Activated CD8-positive, alpha-beta memory T cell treated with anti-CD3 and anti-CD28 coated beads for 1 hour (primary cell): ENCODE measurements at places on chromosomes 7 and 10.

GRCh38 chr7:121954803-121955202 lies 81.8 kb downstream of the PTPRZ1 start:
- DNase-seq = no peak

DNA sequence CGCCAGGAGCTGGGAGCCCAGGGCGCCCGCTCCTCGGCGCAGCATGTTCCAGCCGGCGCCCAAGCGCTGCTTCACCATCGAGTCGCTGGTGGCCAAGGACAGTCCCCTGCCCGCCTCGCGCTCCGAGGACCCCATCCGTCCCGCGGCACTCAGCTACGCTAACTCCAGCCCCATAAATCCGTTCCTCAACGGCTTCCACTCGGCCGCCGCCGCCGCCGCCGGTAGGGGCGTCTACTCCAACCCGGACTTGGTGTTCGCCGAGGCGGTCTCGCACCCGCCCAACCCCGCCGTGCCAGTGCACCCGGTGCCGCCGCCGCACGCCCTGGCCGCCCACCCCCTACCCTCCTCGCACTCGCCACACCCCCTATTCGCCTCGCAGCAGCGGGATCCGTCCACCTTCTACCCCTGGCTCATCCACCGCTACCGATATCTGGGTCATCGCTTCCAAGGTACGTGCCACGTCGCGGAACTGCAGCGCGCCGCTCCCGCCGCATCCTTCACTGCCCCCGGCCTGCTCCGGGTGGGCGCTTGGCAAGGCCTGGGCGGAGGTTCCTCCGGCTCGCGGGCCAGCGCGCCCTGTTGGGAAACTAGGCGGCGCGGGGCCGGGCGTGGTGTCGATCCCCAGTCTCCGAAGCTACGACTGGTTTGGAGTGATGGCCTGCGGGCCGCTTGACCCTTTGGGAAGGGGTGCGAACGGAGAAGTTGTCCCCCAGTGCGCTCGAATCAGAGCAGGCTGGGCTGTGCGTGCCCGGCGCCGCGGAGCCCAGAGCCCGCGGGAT lies 868 bp downstream of the EMX2 start:
- no peak for DNase-seq

GRCh38 chr7:80359029-80359428 lies 152.8 kb downstream of the GNAT3 start:
- no peak for DNase-seq

- DNase-seq = no peak
Measured at GRCh38 chr10:70323138-70323696, 39.4 kb upstream of the NPFFR1 start.

DNA sequence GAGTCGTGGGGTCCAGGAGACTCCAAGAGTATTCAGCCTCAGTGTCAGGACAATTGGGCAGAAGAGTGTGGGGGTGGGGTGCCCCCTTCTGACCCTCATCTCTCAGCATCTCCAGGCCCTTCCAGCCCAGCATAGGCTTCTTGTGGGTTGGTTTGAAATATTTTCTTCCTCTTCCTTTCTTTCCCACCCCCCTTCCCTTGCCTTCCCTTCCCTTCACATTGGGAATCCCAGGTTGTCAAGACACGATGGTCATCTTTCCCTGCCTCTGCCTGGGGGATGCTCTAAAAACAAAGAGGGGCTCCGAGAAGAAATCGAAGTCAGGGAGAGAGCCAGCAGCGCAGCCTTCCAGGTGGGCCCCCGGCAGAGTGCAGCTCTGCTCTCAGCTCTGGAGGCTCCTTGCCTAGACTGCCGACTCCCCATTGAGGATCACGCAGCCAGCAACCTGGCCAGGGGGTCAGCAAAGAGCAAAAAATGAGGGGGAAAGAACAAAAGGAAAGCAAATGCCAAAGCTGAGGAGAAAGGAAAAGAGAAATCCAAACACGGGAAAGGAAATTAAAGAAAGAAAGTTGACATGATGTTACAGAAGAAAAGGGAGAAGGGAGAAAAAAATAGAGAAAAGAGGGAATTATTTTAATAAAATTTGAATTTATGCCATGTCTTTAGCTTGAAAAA lies 1.5 kb downstream of the PAX2 start:
- DNase-seq = no peak

DNA sequence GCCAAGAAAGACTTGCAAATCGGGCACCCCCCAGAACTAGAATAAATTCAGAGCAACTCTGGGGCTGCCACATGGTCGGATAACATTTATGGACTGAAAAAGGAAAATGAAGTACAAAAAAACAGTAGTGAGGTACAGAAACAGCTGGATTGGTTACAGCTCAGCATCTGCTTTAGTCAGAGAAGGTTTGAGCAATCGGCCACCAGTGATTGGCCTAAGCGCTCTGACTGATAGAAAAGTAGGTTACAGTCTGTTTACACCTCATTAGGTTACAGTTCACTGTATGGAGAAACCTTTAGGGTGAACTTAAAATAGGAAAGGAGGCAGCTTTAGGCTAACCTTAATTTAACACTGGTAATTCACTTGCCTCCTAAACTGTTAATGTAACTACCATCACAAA lies 102.0 kb upstream of the DKK1 start:
- DNase-seq = no peak

DNA sequence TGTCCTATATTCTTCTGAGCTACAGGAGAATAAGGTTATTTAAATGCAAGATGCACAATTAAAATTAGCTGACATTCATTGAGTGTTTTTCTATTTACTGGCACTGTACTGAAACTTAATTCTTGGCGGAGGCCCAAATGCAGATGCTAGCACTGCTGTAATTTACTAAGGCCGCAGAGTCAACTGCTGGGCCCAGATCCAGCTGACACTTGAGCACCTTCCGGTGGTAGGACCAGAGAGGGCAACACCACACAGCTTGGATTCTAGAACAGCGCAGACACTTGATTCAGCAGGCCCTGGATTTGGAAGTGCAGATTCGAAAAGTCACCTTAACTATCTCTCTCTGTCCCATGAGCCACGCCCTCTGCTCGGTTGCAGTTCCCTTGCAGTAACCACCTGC lies 228.6 kb upstream of the TMEM72 start:
- no peak for DNase-seq

- DNase-seq = no peak
Measured at GRCh38 chr7:116229366-116229765, 19.0 kb downstream of the TES start.

GRCh38 chr10:97684866-97685394 lies 2.1 kb downstream of the AVPI1 start:
- DNase-seq = no peak

- no peak for DNase-seq
Measured at GRCh38 chr10:35216303-35216905, 89.8 kb downstream of the CREM start.

DNA sequence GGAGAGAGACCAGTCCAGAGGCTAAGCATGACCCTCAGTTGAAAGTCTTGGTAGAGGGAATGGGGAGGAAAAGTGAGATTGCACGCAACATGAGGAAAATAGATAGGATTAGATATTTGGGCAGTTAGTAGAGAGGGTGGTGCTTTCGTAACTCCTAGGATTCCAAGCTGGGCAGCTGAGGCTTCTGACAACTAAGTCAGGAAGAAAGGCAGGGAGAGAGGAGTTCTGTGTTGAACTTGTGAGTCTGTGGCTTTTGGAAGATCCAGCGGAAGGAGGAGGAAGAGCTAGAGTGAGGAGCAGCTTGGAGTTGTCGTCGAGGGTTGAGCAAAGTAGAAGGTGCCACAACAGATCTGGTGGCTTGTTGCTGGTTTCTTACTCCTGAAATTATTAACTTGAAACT lies 21.8 kb downstream of the CUL1 start:
- no peak for DNase-seq

DNA sequence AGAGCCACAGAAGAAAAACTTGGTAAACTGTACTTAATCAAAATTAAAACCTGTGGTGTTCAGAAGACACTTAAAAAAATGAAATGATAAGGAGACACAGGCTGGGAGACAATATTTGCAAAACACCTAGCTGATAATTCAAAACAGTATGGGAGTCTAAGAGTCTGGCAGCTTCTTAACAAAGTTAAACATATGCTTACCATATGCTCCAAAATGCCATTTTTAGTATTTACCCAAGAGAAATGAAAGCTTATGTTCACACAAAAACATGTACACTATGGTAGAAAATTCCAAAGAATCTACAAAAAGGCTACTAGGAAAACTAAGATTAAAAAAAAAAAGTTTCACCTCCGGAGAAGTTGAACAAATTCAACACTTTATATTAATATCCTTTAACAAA lies 48.6 kb downstream of the ITGB1 start:
- no peak for DNase-seq

DNA sequence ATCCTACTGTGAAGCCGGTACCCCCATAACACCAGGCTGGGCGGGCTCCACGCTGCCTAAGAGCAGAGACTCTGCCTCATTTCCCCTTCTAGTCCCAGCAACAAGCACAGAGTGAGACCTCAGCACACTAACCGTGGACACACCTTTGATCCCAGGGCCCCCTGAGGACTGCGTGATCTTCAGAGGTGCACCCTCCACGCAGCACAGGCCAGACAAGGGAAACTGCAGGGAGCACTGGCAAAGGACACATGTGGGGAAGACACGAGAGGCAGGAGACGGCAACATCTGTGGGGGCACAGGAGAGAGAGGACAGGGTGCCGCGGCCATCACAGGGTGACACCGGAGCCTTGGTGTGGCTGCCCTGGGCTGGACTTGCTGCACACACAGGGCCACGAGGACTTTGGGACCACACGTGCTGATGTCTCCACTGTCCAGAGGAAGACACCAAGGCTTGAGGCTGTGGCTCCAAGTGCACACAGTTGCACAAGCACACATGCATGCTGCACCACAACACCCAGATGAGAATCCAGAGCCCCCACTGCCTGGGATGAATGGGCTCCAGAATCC lies 128.8 kb downstream of the PTPRN2 start:
- no peak for DNase-seq

DNA sequence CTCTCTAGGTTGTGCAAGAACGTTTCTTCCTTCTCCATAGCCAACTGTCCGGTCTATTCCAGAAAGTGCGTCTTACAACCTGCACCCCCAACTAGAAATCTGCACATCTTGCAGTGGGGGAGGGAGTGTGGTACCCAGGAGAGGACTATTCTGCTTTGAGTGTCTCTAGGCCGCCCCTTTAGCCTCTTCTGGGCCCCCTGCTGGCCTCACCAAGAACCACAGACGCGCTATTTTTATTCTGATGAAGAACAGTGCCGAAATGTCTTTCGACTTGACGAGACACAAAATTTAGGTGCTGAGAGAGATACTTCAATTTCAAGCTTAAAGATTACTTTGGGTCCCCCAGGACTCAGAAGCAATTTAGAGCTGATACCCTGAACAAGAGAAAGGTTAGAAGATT lies 1.0 kb downstream of the CNPY1 start:
- DNase-seq = no peak

- no peak for DNase-seq
Measured at GRCh38 chr7:151453326-151453791, 13.4 kb upstream of the CRYGN start.

GRCh38 chr10:125816548-125816947 lies 6.5 kb downstream of the UROS start:
- DNase-seq = no peak

DNA sequence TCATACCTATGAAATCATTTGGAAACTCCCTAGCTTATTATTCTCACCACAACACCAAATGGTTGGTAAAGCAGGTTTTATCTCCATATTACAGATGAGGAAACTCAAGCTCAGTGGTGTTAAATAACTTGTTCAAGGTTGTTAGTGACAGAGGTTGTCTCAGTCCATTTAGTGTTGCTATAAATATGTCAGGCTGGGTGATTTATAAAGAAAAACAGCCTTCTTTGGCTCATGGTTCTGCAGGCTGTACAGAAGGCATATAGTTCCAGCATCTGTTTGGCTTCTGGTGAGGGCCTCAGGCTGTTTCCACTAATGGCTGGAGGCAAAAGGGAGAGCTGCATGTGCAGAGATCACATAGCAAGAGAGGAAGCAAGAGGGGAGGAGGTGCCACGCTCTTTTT lies 96.6 kb downstream of the ZNF438 start:
- DNase-seq = no peak

DNA sequence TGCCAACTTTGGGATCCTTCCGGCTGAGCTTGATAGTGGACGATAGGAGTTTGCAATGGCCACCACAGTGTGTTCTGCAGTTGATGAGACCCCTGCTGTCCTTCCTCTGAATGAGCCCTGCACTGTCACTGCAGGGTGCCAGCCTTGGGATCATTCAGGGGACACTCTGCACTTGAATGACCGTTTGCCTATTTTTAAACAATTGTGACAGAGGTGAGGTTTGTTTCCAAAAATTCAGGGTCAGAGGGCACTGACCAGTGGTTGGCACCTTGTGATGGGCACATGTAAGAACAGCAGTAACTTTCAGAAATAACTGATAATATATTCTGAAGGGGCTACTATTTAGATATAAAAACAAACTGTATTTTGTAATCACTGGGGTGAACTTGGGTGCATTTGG lies 48.5 kb upstream of the ADARB2 start:
- no peak for DNase-seq

DNA sequence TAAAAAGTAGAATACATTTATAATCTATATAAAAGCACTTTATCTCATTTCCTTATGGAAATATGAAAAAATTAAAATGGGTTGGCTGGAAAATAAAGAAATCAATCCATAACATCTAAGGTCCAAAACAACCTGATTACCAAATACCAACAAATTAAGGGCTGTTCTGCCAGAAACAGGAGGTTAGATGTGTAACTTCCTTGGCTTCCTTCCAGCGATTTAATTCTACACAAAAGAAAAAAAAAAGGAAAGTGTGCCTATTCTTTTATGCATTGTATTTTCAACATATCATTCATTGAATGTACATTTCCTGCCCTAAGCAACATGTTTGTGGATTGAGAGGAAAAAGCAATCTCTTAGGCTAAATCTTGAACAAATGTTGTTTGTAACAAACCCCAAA lies 36.2 kb upstream of the USP6NL start:
- no peak for DNase-seq

DNA sequence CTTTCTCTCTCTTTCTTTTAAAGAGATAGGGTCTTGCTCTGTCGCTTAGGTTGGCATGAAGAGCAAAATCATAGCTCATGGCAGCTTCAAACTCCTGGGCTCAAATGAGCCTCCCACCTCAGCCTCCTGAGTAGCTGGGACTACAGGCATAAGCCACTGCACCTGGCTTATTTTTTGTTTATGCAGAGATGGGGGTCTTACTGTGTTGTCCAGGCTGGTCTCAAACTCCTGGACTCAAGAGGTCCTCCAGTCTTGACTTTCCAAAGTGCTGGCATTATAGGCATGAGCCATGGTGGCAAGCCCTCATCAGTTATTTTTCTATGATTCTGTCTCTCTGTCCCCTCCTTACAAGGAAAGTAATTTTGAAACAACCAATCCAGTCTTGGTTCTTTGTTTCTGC lies 1.1 kb upstream of the BAG3 start:
- DNase-seq = no peak

GRCh38 chr7:130292682-130293257 lies at the start of gene CPA4:
TSS of gene CPA4 (plus strand) at chr7:130293161. CDS start at chr7:130293181, 20 bp downstream.
- DNase-seq = no peak

GRCh38 chr7:13466874-13467547 lies 522.5 kb downstream of the ETV1 start:
- no peak for DNase-seq

- no peak for DNase-seq
Measured at GRCh38 chr7:80781561-80781979, 137.3 kb downstream of the SEMA3C start.

DNA sequence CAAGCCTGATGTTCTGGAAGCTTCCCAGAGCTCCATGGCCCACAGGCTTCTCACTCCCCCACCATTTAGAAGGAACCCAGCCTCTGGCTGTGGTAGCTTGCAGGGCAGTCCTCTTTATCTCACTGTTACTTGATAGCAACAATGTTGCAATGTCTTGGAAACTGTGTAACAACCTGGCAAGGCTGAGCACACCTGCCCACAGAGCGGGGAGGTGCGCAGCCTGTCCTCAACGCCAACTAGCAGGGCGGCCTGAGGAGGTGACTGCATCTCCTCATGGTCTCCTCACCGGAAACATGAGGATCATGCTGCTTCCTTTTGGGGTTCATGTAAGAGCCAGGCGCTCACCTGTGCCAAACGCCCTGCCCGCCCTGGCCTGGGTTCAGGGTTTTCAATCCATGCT lies 43.7 kb upstream of the INSIG1 start:
- no peak for DNase-seq
